Renal pelvis (tissue), 12 donors: ENCODE measurements at places on chromosomes 4 and X.

- no peak for DNase-seq
Measured at GRCh38 chr4:121714548-121714947, 17.8 kb upstream of the ANXA5 start.

DNA sequence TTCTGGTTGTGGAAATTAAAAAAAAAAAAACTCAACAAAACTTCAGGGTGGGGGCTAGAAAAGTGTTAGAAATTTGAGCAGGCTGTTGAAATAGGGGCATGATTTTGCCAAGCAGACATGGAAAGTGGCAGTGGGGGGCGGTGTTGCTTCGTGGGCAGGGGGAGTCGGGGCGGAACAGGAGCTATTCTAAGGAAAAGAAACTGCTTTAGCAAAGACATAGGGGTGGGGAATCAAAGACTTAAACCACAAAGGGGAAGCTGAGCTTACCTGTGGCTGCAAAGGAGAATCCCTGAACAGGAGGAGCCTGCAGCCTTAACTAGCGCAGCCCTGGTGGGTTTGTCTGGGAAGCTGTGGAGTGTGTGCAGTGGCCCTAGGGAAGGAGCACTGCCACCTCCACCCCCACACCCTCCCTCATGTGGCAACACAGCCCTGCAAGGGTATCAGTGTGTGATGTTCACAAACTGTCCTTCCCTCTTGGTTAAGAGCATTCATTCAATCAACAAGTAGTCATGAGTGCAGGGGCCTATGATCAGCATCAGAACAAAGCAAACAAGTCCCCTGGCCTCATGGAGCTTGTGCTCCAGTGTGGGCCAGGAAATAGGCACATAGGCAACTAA lies 20.5 kb downstream of the SEL1L3 start:
- no peak for DNase-seq

GRCh38 chr4:147809211-147809610 lies 77.3 kb downstream of the ARHGAP10 start:
- no peak for DNase-seq

DNA sequence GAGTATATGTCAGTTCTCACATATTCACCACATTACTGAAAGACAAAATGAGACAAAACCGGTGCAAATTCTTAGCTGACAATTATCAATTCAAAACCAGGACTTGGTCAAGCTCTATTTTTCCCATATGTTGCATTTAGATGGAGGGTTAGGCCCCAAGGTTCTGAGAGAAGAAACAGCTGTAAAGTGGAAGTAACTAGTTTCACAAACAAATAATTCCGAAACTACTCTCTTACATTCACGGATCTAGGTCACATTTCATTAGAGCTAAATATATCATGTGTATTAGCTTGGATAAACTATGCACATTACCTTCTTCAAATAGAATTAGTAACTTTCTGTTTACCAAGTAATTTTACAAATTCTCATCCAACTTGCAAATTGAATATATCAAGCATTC lies 3.7 kb upstream of the GABRA2 start:
- DNase-seq, result no peak

DNA sequence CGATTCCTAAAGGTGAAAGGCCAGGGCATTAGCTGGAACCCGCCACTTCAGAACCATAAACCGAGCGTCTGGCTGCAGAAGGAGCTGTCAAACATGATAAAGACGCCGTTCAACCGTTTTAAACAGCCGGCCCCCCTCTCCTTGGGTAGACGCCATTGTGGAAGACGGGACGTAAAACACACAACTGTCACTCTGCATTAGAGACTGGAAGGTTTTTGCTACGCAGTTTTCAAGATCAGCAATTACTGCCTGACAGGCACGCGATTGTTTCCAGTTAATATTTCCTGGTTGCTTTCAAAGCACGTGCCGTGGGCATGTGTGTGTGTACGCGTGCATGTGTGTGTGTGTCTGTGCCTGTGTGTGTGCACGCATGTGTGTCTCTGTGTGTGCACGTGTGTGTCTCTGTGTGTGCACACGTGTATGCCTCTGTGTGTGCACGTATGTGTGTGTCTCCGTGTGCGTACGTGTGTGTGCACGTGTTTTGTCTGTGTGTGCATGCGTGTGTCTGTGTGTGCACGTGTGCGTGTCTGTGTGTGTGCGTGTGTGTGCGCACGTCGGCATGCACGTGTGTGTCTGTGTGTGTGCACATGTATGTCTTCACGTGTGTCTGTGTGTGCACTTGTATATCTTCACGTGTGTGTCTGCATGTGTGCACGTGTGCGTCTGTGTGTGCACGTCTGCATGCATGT lies 48.8 kb downstream of the SHOX start:
- no peak for DNase-seq

- DNase-seq, result no peak
Measured at GRCh38 chr4:167890226-167890625, 202.1 kb upstream of the ANXA10 start.

GRCh38 chr4:102869569-102870197 lies 891 bp downstream of the CISD2 start:
- DNase-seq, result no peak

GRCh38 chrX:331825-332495 lies 13.4 kb upstream of the GTPBP6 start:
- no peak for DNase-seq

DNA sequence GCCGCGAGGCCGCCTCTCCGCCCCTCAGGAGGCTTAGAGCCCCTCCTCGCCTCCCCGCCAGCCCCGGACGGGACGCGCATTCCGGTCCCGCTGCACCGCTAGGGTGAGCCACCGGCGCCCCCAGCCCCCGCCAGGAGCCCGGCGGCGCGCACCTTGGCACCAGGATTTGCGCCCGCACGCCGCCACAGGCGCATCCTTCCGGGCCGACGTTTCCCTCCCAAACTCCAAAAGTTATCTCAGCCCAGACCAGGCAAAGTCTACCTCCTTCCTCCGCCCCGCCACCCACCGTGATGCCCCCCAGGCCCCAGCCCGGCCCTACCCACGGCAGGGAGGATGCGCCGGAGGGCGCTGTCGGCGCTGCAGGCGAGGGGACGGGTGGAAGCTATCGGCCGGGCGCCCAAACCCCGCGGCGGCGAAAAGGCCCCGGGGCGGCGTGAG lies 538 bp downstream of the SCML2 start:
- peak; percentile 12 for DNase-seq

GRCh38 chr4:24777536-24778463 lies 17.6 kb upstream of the SOD3 start:
- DNase-seq, result no peak
